ENCODE measurements at places on chromosomes 5 and 9. TPM values are rescaled to one million over a fixed set of nuclear protein-coding genes. Genes with fewer than 3 reads are reported as not detected.

The ROPN1L gene
- total RNA-seq: not detected

The UAP1L1 gene
- 15.3 TPM for total RNA-seq

DNA sequence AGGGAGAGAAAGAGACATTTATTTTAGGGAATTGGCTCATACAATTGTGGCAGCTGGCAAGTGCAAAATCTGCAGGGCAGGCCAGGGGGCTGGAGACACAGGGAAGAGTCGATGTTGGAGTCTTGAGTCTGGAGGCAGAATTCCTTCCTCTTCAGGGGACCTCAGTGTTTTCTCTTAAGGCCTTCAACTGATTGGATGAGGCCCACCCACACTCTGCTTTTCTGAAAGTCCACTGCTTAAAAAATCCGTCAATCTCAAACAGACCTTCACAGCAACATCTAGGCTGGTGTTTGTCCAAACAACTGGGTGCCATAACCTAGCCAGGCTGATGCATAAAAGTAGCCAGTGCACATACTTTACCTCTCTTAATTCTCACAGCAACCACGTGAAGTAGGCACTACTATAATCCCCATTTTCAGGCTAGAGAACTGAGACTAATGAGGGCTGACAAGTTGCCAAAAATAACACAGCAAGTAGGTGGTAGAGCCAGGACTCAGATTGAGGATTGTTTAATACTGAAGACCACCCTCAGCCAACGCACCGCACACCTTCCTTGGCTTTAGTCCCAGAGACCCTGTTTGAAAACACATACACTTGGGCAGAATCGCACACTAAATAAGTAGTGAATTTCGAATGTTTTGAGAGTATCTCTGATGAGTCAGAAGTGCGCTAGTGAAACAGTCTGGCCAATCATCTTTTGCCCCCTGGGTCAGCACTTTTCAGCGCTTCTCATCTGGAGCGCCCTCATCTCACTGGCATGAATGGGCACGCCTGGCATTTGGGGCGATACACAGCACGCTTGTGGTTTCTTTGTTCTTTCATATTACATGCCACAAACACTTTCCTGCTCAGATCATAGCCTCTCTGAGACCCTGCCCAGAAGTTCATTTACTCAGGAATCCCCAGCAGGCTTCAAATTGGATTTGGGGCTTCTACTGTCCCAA is 591.4 kb downstream of the CCDC171 start:
- H3K27me3 ChIP-seq: no peaks in the 10 kb centered on the region
- no peak overlapping the region for H3K27ac ChIP-seq
- H3K36me3 ChIP-seq: no peaks in the 10 kb centered on the region
- H3K4me1 ChIP-seq: no peaks in the 10 kb centered on the region
- H3K4me3 ChIP-seq: no peak overlapping the region

The SPINK13 gene
- total RNA-seq: not detected

The IPO11 gene
- 70.0 TPM for total RNA-seq

- no peak for DNase-seq
- no peaks in the 10 kb centered on the region for H3K36me3 ChIP-seq
- H3K27ac ChIP-seq: no peak overlapping the region
These were observed 22.9 kb downstream of the C5orf15 start for GRCh38 chr5:133945568-133945967.

GRCh38 chr5:115735108-115735998 is 81.1 kb downstream of the CDO1 start:
- no peak overlapping the region for H3K27ac ChIP-seq
- H3K4me3 ChIP-seq: no peak overlapping the region
- no peaks in the 10 kb centered on the region for H3K36me3 ChIP-seq
- no peaks in the 10 kb centered on the region for H3K4me1 ChIP-seq
- no peaks in the 10 kb centered on the region for H3K27me3 ChIP-seq
